ENCODE measurements at places on chromosomes 5 and 9.

- peak; percentile 42 for DNase-seq
Observed at GRCh38 chr9:127838375-127839078, 15.9 kb downstream of the ENG start.

DNA sequence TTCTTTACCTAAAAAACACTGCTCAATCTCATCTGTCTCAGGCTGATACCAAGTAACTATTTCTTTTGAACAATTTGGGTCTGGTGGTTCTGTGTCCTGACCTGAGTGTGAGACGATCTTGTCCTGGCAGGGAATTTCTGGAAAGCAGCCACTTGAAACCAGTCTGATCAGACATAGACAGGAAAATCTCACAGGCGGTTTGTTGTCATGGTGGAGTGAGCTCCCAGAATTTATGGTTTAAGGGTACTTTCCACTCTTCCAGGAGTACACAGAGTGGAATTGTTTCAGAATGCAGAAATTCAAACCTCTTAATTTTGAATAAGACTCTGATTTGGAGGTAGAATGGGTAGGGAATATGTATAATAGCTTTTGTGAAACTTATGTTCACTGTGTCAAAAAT is 268.2 kb downstream of the ISL1 start:
- no peak for DNase-seq

GRCh38 chr9:81833563-81834345 is 94.5 kb upstream of the SPATA31D4 start:
- no peak for DNase-seq

- no peak for DNase-seq
Observed at GRCh38 chr9:120259100-120259499, 320.9 kb downstream of the CDK5RAP2 start.

- no peak for DNase-seq
Observed at GRCh38 chr5:151047814-151048425, 27.5 kb downstream of the GPX3 start.

All from esophagus squamous epithelium (tissue), 5 donors.